ENCODE measurements at places on chromosomes 4 and X.

DNA sequence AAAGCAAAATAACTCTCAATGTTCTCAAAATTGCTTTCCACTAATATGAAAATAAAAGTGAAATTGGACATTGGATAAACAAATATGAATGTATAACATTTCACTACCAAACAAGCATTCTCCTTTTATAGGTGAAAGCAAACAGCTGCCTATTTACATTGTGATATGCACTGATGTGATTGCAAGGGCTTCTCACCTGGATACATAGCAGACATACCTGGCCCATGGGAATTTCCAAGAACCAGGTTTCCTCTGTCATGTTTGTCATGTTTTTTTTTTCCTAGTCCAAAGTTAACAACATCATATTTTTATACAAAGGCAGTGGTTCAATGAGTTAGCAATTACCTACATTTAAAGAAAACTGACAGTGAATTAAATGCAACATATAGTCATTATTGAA lies 228.5 kb downstream of the ANKRD50 start:
- DNase-seq: no peak

GRCh38 chr4:144090744-144091143 lies 49.8 kb downstream of the GYPA start:
- no peak for DNase-seq

GRCh38 chrX:17154001-17154400 lies 207.5 kb downstream of the REPS2 start:
- no peak for DNase-seq

- DNase-seq: peak; percentile 87
Measured at GRCh38 chrX:283115-283845, 2.1 kb downstream of the PLCXD1 start.

DNA sequence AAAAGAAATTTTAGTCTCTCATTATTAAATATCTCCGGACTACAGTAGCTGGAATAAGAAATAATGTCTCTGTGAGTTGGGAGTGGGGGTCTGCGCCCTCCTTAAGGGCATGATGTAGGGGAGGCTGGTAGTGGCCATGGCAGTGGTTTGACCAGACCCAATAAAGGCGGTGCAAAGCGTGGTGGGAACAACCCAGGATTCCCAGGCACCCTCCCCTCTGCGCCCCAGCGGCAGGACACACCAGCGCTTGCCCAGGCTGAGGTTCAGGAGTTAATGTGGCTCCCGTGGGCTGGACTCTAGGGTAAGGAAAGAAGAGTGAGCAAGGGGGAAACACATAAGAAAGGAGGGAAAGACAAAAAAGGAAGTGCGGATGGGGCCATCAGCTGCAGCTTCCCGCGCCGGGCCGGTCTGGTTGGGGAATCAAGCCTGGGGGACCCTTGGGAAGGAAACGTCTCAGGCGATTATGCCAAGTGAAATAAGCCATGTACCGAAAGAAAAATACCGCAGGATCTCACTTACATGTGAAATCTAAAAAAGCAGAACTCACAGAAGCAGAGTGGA lies 157.5 kb upstream of the SMIM31 start:
- DNase-seq: no peak

DNA sequence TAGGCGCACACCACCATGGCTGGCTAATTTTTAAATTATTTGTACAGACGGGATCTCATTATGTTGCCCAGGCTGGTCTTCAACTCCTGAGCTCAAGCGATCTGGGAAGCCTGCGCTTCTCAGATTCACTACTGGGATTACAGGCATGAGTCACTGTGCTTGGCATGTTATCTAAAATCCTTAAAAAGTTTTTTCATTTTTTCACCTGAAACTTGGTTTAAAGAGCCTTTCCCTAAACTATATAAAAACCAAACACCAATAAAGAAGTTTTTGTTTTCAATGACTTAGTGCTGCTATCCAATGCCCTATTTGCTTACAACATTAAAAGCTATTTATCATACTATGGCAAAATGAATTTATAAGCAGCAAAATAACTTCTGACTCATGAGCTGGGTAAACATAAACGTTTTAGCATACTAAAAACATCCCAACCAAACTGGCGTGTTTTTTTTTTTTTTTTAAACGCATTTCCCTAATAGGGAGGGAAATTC lies 127.8 kb downstream of the UBE2K start:
- no peak for DNase-seq

DNA sequence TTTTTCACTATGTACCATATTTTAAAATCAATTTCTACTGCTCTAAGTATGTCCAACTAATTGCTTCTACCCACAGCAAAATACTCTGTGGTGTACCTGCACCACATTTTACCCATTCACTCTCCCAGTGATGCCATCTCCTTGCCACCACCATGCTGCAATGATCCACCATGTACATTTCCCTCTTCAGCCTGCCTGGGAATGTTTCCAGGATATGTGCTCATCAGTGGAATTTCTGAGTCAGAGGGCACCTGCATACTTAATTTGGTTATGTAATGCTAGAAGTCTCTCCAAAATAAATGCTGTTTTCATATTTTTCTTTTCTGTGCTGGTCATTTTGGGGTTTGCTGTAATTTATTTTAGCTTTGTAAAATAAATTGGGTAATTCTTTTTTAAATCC lies 33.2 kb upstream of the OCIAD2 start:
- no peak for DNase-seq

DNA sequence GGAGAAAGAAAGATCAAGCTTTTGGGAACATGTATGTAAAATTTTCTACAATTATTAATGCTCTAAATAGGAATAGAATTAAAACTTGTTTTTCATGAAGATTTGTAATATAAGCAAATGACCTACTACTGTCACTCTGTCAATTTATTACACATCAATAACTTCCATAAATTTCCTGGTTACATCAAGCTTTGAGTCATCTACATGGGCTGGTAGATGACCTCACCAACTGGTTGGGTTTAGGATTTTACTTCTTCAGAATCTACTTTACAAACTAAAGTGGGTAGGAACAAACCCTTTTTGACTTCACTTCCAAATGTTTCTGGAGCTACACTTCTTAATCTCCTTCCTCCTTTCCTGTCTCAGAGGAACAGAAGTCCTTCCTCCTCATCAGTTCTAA lies 12.0 kb upstream of the LRAT start:
- no peak for DNase-seq

GRCh38 chr4:188432328-188432727 lies 293.1 kb downstream of the TRIML1 start:
- DNase-seq: no peak

- no peak for DNase-seq
Measured at GRCh38 chr4:159506801-159507517, 404.1 kb downstream of the RAPGEF2 start.

GRCh38 chrX:149992918-149993317 lies 54.6 kb upstream of the EOLA2 start:
- no peak for DNase-seq

DNA sequence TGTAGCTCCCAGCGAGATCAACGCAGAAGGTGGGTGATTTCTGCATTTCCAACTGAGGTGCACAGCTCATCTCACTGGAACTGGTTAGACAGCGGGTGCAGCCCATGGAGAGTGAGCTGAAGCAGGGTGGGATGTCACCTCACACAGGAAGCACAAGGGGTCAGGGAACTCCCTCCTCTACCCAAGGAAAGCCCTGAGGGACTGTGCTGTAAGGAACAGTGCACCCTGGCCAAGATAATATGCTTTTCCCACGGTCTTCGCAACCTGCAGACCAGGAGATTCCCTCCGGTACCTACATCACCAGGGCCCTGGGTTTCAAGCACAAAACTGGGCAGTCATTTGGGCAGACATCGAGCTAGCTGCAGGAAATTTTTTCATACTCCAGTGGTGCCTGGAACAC lies 216.4 kb upstream of the TET2 start:
- DNase-seq: no peak

- DNase-seq: peak; percentile 67
Measured at GRCh38 chr4:40193016-40193571, 3.7 kb upstream of the RHOH start.

DNA sequence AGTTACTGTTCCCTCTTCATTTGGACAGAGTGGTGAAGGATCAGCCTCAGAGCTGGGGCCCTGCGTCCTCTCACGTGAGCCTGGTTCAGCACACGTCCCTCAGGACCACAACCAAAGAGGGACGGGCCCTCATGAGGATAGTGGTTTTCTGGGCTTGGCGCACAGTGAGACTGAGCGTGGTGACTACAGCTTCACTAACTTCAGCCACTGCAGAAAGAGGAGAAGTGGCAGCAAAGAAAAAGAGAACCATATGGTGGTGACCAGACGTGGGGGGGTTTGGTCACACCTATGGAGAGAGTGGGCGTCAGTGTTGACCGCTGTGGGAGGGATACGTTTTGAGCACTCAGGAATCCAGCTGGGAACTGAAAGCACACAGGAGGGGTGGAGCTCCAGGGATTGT lies 21.8 kb upstream of the TNIP3 start:
- no peak for DNase-seq

DNA sequence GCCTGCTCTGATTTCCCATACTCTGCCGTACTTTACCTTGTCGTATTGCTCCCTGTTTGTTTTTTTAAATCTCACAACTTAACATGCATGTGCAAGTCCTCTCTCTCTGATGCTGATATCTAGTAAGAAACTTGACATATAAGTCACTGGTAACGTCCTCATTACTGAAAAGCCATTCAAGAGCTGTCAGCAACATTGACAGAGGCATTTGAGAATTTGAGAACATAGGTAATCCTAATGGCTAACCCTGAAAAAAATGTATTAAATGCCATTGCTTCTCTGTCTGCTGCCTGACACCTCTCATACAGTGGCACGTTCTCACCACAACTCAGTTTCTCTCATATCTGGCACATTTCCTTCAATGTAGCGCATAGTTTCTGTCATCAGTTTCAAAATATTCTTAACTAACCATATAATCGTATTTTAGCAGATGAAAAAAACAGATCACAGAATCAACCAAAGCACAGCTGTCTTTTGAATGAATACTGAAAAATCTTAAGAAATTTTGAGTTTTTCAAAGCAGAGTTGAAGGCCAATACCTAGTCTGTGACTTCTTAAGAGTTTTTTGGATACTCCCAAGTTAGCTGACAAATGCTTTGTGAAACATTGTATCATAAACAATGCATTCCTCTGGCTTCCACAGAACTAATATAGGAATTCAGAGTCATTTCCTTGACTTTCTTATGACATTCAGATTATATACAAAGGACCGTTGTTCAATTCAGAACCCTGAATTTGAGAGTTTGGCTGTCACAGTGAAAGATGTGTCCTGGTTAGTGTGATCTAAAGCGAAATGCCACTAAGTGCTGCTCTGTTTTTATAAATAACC lies 996.4 kb downstream of the C4orf33 start:
- no peak for DNase-seq

- DNase-seq: no peak
Measured at GRCh38 chrX:11431786-11432185, 138.6 kb downstream of the AMELX start.

DNA sequence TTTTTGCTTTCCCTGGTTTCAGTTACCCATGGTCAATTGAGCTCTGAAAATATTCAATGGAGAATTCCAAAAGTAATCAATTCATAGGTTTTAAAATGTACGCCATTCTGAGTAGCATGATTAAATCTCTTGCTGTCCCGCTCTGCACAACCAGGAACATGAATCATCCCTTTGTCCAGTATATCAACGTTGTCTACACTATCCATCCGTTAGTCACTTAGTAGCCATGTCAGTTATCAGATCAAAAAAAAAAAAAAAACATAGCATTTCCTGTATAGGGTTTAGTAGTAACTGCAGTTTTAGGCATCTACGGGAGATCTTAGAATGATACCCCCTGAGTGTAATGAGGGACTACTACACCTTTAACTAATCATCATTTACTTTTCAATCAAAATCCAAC lies 15.1 kb downstream of the LAMP2 start:
- no peak for DNase-seq

DNA sequence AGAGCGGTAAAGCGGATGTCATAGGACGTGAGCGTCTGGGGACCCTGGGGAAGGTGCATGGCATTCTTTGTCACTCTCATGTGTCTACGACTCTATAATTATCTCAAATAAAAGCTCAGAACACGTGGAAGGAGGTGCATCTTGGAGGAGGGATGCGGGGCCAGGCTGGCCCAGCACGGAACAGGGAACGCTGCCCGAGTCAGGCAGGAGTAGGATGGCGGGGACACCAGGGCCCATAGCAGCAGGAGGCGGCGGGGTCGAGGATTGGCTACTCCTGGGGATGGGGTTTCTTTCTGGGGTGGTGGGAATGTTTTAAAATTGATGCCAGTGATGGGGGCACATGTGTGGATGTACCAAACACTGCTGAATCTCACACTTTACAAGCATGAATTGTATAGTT lies 5.4 kb upstream of the HTRA3 start:
- DNase-seq: no peak

DNA sequence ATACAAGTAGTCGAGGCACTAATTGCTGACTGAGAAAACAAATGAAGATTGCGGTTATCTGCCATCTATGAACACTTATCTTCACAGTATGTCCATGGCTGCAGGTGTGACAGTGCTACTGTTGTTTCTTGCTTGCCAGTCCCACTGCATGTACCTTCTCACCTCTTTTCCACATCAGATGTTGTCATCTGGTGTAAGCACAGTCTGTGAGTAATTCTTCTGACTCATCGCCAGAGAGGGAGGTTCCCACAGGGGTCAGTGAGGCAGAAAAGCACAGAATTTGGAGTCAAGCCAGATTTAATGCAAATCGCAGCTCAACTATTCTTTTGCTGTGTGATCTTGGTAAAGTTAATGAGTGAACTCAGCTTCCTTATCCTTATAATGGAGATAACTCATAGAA lies 144.4 kb downstream of the GLRA2 start:
- DNase-seq: no peak

Data from CD4-positive, alpha-beta T cell treated with Interleukin-6 at 100 ng/mL for 8 hours (primary cell).